ENCODE measurements at places on chromosomes 3 and 15.

GRCh38 chr3:82587174-82587573 lies 825.7 kb upstream of the GBE1 start:
- DNase-seq = no peak

GRCh38 chr3:195416795-195417194 lies 26.0 kb downstream of the ACAP2 start:
- DNase-seq = no peak

DNA sequence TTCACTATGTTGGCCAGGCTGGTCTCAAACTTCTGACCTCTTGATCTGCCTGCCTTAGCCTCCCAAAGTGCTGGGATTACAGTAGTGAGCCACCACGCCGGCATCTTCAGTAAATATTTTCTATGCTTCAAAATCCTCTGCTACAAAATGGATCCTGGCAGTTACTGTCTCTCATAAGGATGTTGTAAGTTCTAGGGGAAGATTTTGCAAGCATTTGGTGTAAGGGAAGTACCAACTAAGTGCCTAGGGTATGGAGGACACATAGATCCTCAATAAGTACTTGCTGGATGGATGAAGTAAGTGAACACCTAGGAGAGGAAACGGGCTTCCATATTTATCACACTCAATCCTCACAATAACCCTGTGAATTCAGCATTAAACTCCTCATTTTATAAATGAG lies 6.6 kb downstream of the TM4SF4 start:
- no peak for DNase-seq

DNA sequence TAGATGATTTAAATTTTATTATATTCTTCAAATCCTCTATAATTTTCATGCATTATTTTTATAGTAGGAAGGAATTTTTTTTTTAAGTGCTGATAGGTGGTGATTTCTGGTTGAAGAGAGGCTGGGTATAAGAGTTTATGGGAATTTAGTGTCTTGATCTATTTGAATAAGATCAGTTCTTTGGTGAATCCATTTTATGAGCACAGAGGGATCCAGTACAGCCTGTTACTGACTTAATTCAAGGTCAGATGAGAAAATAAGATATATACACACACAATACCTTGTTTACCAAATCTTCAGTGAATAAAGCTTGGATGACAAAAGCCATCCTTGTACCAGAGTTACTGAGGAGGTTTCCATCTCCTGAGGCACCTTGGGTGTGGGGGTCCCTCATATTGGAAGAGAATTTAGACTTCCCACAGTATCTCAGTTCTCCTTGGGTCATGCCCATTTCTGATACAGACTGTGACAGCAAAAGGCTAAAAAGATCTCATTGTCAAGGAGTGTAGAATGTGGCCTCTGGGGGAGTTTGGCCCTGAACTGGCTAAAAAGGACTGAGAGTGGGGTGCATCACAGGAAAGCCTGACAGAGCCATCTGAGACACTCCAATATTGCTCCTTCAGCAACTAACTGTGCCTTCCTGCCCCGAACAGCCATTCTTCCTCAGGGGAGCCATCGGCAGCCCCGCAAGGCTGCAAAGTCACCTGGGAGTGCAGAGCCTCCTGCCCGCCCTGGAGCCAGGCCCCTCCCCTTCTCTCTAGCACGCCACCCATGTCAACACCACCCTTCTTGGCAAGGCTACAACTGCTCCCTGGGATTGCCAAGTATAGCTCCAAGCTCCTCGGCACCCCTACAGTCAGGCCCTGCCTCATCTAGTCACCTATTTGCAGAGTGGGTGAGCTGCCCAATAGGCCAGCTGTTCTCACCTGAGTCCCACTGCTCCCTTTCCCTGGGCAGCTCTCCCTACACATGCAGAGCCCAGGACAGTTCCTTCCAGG lies 43.1 kb upstream of the HACD2 start:
- no peak for DNase-seq

DNA sequence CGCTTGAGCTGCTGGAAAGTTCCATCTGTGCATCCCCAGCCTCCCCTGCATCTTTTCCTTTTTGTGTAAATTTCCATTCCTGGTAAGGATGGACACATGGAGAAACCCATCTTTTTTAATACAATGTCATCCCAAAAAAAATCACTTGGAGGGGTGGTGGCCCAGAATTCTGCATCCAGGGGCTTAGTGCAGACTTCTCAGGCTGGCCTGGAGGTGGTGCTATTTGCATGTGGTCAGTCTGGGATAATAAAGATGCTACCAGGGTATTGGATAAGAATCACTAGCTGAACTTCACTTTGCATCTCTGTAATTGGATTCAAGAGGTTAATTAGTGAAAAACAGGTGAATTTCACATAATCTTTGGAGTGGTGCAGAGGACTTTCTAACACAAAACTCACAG lies 1.8 kb upstream of the ZSCAN2 start:
- no peak for DNase-seq

GRCh38 chr15:43941555-43941954 lies 114.8 kb downstream of the WDR76 start:
- DNase-seq = no peak

GRCh38 chr3:171774521-171774920 lies 35.8 kb downstream of the PLD1 start:
- no peak for DNase-seq

- no peak for DNase-seq
Observed at GRCh38 chr3:22176911-22177310, 425.9 kb upstream of the ZNF385D start.

DNA sequence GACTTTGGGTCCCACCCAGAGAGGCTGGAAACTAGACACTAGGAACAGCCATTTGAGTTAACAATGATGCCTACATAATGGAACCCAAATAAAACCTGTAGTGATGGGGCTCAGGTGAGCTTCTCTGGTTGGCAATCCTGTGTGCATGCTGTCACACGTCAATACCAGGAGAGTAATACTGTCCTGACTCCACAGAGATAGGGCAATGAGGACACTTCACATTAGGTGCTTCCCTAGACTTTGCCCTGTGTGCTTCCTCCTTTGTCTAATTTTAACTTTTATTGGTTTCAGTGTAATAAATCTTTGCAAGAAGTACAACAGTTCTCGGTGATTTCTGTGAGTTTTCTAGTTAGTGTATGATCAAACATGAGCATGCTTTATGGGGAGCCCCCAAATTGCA lies 281.8 kb upstream of the ARRDC4 start:
- DNase-seq = no peak

DNA sequence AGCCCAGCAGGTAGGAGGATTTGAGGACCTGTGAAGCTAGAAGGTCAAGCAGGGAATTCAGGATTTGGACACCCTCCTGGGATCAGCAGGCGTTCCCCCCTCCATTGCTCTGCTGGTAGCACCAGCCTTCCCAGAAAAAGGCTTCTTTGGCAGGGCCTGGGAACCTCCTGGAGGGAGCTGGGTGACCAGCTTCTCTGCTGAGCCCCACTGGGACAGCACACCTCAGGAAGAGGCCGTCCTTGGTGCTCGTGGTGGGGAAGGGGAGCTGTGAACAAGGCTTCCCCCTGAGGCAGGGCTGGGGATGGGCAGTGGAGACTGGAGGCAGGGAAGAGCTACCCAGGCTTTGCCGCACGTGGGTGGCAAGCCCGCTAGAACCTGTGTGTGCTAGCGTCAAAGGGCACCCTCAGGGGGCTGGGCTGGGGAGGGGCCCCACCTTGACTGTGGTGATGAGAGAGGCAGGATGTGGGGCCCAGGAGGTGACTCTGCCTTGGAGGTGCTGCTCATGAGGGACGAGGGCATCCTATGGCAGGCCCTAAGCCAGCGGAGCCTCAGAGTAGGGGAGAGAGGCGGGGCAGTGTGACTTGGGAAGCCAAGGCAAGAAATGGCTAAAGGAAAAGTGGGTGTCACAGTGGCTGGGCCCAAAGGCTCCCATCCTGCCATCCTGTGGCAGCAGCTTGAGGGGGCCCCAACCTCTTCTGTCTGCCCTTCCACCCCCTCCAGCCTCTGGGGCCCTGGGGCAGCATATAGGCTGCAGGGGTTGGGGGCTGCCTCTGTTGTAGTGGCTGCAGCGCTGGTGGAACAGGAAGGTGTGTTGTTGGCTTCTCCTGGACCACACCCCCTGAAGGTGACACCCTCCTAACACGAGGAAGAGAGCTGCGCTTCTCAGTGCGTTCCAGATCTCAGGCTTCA lies 20.7 kb downstream of the KLF13 start:
- no peak for DNase-seq

DNA sequence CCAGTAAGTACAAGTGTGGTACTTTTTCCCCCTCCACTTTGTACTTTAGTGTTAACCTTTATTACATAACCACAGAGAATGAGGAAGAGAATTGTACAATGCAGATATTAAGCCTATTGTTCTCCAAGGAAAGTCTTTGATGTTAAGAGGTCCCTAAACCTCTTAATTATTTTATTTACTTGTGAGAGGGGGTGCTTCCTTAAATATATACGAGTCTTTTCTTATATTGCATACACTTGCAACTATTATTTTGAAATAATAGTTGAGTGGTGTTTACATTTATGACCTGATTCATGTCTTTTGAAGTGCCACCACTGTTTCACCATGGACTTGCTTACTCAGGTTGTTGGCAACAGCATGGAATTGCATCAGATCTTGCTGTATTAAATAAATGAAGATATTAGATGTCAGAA lies 10.1 kb downstream of the USP3 start:
- DNase-seq = no peak

DNA sequence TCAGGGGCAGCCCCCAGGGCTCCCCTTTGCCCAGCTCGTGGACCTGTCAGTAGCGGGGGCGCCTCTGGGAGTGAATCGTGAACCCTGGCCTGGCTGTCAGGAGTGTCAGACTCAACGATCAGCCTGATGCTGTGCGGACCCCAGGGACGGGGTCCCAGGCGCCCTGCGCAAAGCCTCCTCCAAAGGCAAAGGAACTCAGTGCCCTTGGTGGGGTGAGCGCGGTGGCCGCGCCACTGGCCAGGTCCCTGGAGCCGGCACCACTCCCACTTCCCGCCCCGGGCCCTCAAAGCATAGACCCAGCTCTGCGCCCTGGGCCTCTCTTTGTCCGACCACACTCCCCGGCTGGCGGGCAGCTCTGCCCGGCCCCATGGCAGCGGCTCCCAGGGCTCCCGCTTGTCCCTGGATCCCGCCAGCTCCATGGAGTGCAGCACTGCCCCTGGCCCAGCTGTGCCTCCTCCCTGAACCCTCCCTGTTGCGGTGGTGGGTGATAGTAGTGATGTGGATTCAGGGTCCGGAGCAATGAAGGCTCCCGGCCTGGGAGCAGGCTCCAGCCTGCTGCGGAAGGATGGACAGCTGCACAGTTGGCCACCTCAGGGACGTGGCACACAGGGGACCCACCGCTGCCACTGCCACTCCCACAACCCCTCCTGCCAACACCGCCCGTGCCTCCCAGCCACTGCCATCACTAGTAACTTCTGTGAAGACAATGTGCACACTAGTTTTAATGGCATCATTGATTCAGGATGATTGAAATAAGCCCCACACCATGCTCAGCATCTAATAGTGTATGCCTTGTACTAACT lies 263.8 kb downstream of the ZBBX start:
- DNase-seq = no peak

GRCh38 chr3:100274361-100274760 lies 13.6 kb downstream of the TBC1D23 start:
- DNase-seq = no peak

GRCh38 chr3:180694321-180694720 lies 15.0 kb upstream of the CCDC39 start:
- DNase-seq = no peak

GRCh38 chr3:58688574-58688973 lies 22.0 kb upstream of the FAM3D start:
- DNase-seq = no peak

GRCh38 chr3:2477620-2478019 lies 379.0 kb downstream of the CNTN4 start:
- DNase-seq = no peak

DNA sequence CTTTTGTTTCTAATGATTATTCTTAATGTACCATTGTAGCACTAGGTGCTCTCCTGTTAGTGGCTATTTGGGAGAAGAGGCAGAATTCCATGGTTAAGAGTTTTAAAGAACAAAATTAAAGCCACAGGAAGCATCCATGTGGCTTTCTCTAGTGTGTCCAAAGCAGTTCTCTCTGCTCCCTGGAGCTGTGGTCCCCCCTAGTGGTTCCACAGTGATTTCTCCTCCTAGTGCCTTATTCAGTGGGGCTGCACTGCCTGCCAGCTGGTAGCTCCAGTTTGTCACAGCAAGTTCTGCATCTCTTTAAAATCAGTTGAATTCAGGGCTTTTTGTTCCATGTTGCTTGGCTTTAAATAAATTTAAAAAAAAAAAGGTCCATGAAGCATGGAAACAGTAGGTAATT lies 39.6 kb upstream of the FAM98B start:
- DNase-seq = no peak

GRCh38 chr15:81296673-81297072 lies 27.3 kb downstream of the STARD5 start:
- DNase-seq = peak; percentile 70

- no peak for DNase-seq
Observed at GRCh38 chr3:24225385-24225950, 269.2 kb downstream of the THRB start.

DNA sequence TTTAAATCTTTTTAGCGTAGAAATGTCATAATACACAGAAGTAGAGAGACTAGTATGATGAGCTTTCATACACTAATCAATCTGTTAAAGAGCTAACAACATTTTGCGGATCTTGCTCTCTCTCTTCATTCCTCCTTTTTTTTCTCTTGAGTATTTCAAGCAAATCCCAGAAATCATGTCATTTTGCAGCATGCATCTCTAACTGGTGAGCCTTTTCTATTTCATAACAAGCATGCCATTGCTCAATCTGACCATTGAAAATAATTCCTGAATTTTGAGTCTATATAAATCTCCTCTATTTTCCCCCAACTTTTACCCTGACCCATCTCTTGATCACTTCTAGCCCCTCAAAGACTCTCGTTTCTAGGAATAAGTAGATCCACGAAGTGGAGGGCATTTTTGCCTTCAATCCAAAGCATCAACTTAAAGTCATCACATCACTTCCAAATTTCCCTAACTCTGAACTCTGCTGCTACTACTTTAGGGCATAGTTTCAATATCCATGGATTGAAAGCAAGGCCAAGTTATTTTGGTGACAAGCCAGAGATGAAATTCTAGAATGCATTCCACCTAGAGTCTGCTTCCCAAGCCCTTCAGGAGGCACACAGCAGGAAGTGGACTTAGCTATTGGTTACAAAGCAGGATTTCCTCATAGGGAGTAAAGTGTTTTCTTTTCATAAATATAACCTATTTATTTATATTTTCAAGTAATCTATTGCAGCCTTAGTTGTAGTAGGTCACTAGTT lies 253.5 kb upstream of the ZPLD1 start:
- no peak for DNase-seq

DNA sequence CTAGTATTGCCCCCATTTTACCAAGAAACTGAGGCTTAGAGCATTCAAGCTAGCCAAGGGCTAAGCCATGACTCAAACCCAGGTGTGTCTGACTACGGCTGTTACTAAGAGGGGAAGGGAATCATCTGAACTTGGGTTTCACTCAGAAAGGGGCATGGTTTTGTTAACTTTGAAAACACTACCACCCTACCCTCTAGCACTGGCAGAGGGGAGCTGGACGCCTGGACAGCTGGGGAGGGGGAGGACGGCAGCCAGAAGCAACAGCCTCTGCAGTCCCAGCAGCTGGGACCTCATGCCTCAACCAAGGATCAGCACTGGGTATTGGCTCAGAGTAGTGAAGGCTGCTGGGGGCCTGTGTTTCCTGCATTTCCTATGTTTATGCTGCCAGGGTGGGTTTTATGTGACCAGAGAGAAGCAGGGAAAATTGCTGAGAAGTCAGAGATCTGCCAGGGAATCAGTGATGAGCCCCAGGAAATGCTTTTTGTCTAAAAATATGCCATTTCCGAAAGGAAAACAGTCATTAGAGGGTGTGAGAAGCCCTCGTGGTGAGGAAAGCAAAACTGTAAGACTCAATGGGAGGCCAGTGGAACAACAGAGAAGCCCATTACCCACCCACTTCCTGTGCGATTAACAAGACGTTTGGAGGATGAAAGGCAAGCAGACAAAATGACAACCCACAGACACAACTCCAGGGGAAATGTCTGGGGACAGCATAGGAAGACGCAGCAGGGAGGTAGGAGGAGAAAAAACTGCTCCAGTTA lies 41.2 kb downstream of the LIPC start:
- DNase-seq = no peak

Measured in stimulated activated naive B cell treated with anti-CD40 and anti-IgM and Interleukin-4, amounts not matched to agents 10 μg/mL and 1 μg/mL and 100 μg/mL, for 72 hours (primary cell).